ENCODE measurements at places on chromosomes 6 and 20.

GRCh38 chr6:33428224-33428965 is 8.5 kb downstream of the SYNGAP1 start:
- peak; percentile 82 for DNase-seq

DNA sequence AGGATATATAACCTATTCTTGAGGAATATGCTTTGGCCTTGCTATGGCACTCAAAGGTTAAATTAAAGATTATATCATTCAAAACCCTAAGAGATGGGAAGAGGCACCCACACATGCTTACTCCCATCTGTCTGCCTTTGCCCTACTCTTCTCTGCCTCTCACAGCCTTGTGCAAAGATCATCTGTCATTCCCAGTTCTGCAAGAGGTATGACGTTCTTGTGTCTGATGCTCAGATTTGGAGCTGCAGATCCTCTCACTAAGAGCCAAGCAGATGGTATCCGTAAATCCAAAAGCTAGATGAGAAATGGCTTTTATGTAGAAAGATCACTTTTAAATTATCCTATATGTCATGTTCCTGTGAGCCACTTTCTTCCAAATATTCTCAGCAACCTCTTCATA is 112.0 kb downstream of the GPR63 start:
- DNase-seq, result no peak

DNA sequence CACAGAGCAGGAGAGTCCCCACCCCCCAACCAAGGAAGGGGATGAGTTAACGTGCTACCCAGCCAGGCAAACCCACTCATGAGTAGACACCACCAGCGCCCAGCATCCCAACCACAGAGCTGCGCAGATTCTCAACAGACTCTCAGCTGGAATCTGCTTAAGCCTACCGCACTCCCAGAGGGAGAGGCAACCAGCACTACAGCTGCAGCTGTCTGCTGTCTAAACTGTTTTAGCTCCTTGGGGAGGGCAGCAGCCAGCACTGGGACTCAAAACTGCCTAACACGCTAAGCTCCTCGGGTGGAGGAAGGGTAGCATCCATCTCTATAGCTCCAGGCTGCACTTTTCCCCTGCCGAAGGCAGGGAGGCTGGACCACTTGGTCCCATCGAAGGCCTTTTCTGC is 539.8 kb downstream of the EPHA7 start:
- DNase-seq, result no peak

DNA sequence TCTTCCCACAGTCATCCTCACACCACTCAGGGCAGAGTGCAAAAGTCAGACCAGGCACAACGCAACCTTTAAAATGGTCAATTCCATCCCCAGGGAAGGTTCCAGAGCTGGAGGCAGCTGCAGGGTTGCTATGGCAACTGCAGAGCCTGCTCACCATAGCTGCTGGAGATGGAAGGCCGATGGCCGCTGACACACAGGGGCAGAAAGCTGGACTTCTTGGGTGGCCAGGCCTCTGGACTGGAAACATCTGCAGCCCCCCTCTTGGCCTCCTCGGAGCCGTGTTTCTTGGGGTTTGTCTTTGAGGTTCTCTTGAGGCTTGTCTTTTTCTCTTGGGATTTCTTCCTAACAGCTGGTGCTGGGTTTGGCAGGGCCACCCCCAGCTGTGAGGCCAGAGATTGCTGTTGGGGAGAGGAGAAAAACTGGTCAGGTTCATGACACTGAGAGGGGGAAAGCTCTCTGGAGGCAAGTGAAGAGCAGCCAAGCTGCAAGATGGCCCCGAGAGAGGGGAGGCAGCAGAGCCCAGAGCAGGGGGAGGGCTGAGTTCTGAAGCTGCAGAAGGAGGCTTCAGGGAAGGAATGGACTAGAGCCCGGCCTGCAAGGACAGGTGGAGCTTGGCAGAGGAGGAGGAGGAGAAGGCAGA is 10.2 kb downstream of the BNIP5 start:
- no peak for DNase-seq

Data from hematopoietic multipotent progenitor cell treated with erythropoietin and hydrocortisone succinate and interleukin-3 and kit ligand, for 6 days (in vitro differentiated cells).